ENCODE measurements at places on chromosomes 4 and X.

DNA sequence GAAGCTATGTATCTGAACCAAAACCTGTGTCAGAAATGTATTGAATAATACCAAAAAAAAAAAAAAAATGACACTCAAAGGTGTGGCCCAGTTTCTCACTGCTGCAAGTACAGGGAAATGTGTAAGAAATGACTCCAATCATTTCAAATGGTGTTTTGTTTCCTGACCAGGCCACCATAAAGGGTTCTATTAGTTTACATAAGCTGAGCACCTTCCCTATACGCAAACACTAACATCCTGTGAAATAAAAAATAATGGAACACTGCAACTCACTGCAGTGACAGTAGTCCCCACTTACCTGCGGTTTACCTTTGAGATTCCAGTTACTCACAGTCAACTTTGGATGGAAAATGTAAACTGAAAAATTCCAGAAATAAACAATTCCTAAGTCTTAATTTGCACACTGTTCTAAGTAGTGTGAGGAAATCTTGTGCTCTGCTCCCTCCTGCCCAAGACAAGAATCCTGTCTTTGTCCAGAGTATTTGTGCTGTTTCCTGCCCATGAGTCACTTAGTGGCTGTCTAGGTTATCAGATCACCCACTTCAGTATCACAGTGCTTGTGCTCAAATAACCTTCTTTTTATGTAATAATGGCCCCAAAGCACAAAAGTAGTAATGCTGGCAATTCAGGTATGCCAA lies 265.3 kb downstream of the RCHY1 start:
- no peak overlapping the region for H3K4me3 ChIP-seq
- no peak overlapping the region for H3K27ac ChIP-seq
- H3K27me3 ChIP-seq: no peaks in the 10 kb centered on the region
- DNase-seq: no peak

GRCh38 chr4:67512501-67512900 lies 32.8 kb downstream of the CENPC start:
- H3K36me3 ChIP-seq: peaks cover 51% of the 10 kb centered on the region
- H3K4me1 ChIP-seq: peaks cover 7% of the 10 kb centered on the region
- no peak for DNase-seq
- H3K27ac ChIP-seq: no peak overlapping the region
- H3K4me3 ChIP-seq: no peak overlapping the region

GRCh38 chrX:53227224-53227765 lies 2.3 kb upstream of the KDM5C start:
- H3K4me1 ChIP-seq: peaks cover 27% of the 10 kb centered on the region
- no peaks in the 10 kb centered on the region for H3K27me3 ChIP-seq
- no peak for DNase-seq
- no peak overlapping the region for H3K27ac ChIP-seq
- H3K36me3 ChIP-seq: peaks cover 15% of the 10 kb centered on the region

- no peak overlapping the region for H3K27ac ChIP-seq
- peaks cover 6% of the 10 kb centered on the region for H3K27me3 ChIP-seq
- H3K4me1 ChIP-seq: no peaks in the 10 kb centered on the region
- DNase-seq: no peak
- H3K4me3 ChIP-seq: no peak overlapping the region
- H3K36me3 ChIP-seq: no peaks in the 10 kb centered on the region
Observed at GRCh38 chr4:185722029-185722316, 90.0 kb downstream of the SORBS2 start.

DNA sequence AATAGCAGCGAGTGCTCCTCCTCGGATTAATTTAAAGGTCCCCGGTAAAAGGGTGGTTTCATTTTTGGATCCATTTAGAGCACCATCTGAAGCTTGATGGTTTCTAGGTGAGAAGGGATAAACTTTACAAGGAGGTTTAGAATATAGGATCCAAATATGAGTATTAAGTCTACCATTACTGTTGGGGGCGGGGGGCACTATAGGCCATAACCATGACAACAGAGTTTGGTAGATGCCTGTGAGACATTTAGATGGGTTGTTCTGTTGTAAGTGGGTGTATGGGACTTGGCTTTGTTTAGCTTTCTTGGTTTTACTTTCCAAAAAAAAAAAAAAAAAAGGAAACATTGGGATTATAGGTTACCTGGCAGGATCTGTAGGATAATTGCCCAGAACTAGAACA lies 92.7 kb downstream of the TENT5D start:
- DNase-seq: no peak
- no peaks in the 10 kb centered on the region for H3K4me1 ChIP-seq
- no peaks in the 10 kb centered on the region for H3K36me3 ChIP-seq

DNA sequence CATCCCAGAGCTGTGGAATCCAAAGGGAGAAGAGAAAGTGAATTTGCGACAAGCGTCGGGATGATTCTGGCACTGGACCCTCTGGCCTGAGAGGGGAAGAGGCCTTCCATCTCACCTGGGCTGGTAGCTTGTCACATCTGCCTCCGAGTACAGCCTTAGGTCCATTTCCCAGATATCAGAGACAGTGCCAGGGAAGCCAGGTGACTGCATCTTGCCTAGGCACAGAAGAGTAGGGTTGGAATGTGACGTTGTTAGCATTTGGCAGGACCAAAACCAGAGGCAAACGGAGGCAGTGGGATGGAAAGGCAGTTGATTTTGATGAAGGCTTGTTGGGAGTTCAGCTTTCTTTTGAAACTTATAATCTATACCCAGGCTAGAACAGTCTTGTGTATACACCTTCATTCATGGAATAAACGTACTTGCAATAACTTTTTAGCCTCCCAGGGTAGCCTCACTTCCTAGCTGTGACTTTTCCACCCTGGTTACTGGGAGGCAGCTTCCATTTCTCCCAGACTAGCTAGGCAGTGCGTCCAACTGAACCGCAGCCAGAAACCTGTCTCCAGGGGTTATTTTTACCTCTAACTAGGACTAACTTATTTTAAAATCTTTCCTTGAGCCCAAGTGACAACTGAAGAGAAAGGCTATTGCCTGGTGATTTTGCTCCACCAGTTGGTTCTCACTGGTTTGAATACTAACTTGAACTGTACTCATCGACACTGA lies 5.9 kb downstream of the SOD3 start:
- DNase-seq: no peak
- H3K4me1 ChIP-seq: no peaks in the 10 kb centered on the region
- no peak overlapping the region for H3K4me3 ChIP-seq

DNA sequence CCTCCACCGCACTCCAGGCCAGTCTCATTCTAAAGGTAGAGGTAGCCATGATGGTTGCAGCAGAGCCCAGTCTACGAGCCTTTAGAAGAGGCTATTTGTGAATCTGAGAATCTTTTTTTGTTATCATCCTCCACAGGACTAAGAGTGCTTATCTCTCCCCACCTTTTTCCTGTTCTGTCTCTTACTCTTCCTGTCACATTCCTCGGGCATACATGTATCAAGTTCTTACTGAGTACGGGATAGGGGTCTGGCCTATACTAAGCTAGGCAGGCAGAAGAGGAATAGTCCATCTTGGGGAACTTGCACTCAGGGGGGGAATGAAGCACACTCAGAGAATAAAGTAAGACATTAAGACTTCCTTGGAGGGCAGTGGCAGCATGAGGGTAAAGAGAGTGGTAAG lies 25.7 kb downstream of the LAS1L start:
- H3K27ac ChIP-seq: no peak overlapping the region
- no peaks in the 10 kb centered on the region for H3K4me1 ChIP-seq
